Left ventricle myocardium superior (tissue), 1 donor: ENCODE measurements at places on chromosomes 7 and 10.

- no peak for DNase-seq
Observed at GRCh38 chr7:47197486-47197885, 384.4 kb downstream of the TNS3 start.

DNA sequence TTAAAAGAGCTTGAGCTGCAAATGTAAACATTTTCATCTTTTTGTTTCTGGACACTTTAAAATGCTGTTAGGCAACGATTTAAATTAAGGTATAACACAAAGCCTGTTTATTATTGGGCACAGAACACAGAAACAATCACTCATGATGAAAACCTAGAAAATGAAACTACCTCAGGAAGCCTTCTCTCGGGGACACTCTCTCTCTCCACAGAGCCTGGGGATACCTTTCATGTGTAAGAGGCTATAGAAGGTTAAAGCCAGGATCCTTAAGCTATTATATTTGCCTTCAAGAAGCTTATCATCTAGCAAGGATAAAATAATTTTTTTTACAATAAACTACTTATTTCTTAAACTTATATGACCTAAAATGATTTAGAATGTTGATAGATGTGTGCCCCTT is 194.1 kb downstream of the SKAP2 start:
- DNase-seq, result no peak

GRCh38 chr7:2639695-2640481 is 8.1 kb downstream of the TTYH3 start:
- no peak for DNase-seq

GRCh38 chr10:79266543-79267312 is 80.5 kb upstream of the PPIF start:
- DNase-seq, result peak; percentile 69

DNA sequence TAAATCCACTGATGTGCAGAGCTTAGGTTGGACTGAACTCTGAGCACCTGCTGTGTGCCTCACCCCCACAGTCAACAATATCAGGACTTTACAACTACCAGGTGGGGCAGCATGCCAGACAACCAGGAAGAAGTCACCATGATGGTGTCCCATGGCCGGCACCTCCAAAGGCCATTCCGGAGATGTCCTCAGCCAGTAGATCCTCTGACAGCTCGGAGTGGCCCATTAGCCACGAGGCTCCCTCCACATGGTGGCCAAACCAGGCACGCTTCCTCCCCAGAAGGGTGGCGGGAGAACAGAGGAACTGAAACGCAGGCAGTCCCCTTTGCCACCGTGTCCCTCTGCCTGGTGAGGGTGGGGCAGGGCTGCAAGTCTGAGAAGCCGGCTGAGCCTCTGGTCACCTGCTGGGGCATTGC is 390.0 kb downstream of the TNS3 start:
- no peak for DNase-seq

DNA sequence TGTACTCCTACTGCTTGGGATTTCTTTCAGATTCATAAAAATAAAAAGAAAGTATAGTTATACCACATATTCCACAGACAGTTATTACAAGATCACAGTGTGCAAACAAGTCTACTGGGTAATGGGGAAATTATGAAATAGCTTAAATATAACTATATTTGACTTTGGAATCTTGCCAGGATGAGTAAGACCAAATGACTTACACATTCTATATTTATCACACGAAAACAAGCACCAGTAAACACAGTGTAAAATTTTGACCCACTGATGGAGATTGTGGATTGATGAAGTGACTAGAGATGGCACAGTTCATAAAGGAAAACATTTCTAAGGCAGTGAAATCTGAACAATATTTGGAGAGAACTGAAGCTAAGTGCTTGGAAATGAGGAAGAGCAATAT is 339.7 kb downstream of the THSD7A start:
- no peak for DNase-seq

DNA sequence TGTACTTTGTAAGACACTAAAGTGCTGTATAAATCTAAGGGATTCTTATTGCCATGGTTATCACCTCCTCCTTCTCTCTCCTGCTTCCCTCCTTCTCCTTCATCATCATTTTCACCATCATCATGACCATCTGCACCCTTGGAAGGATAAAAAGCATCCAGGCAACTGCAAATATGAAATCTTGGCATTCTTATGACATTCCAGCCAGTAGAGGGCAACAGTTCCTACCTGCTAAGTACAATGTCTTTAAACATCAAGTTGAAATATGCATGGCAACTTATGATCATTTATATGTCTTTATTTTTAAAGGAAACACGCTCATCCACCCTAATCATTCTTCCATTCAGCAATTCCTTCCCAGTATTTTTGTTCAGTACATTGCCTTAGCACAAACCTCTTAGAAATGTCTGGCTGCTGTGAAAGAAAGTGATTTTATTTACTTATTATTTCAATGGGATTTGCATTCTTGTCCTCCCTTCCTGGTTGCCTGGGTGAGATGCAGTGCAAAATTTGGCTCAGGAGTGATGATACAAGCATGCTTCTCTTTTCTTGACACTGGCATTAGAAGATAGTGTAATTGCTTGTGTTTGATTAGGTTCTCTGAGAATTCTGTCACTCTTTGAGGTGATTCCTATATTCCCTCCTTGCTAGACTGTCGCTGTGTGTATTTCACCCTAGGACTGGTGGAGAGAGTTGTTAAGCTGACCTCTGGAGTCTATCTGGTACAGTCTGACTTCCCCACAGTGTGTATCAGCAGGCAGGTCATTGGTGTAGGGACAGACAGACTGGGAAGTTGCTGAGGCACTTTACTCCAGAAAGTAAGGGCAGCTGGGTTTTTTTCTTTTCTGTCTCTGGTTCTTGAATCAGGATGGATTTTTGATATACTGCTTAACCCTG is 188.5 kb upstream of the BMPER start:
- no peak for DNase-seq

DNA sequence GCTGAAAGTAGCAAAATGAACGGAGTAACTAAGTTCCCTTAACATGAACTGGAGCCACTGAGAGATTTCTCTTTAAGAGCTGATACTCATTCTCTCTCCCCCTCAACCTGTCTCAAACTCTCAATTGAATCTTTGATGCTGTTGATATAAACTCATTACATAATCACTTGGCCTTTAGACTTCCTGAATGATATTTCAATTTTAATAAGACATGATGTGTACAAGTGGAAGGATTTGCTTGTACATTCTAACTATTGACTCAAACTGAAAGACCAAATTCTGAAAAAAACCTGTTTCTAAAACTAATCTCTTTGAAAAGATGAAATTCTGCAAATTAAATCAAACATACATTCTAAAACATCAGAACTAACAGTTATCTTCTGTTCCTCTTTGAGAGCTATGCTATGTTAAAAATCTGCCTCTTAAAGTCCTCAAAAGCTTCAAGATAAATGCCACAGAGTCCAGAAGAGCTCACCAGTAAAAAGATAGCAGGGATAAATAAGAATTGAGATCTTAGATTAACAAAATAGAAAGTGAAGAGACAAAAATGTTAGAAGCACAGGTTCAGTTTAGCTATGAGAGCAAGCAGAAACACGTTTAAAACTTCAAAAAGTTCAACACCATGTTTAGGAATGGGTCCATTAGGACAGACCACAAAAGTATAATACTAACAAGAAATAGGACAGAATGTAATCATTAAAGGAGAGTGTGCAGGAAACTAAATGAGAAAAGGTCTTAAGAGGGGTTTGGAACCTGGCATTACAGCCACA is 46.1 kb downstream of the TNPO3 start:
- DNase-seq, result no peak

- no peak for DNase-seq
Observed at GRCh38 chr10:48447356-48448215, 141.1 kb downstream of the MAPK8 start.
